NCI-H1930 (cell line): ENCODE measurements at places on chromosomes 1 and 21.

DNA sequence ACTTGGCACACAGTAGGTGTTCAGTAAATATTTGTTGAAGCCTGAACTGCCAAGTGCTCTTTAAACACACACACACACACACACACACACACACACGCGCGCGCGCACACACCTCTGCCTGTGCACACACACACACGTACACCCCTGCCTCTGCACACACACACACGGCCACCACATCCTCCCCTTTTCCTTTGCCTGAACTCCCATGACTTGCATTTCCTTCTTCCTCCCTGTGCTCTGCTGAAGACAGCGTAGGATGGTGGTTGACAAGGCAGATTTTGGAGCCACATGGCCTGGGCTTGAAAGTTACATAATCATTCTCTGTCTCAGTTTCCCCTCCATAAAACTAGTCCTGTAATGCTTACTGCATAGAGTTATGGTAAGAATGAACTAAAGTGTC is 712.3 kb downstream of the PTPRU start:
- DNase-seq = no peak

DNA sequence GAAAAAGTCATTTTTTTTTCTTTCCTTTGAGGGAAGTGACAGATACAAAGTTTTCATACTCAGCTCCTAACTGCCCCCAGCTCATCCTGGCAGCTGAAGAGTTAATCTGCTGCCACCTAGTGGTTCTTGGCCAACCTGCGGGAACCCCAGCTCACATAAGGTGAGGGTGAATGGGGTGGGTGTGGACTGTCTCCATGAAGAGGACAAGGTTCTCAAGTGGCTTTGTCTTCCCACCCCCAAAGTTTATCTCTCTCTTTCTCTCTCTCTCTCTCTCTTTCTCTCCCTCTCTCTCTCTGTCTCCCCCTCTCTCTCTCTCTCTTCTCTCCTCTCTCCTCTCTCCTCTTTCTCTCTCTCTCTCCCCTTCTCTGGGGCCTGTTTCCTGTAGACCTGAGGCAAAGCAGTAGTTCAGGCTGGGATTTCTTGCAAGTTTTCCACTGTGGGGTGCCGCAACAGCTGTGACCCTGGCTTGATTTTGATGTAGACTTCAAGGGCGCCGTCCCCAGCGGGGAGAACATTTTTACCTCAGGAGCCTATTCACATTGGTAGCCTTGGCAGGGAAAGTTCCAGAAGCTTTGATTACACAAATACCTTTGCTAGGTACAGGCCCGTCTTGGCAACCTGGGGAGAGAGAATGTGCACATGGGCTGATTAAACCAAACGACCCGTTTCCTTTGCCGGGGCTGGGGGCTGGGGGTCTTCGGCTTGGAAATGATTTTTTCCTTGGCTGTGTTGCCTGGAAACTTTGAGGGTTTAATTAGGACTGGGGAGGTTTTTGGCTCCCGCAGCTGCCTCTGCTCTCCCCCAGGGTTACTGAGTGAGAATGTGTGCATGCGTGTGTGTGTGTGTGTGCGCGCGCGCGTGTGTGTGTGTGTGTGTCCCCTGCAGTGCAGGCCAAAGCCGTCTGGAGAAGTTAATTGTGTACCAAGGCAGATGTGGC is 135.9 kb downstream of the TM2D1 start:
- peak; percentile 52 for DNase-seq

DNA sequence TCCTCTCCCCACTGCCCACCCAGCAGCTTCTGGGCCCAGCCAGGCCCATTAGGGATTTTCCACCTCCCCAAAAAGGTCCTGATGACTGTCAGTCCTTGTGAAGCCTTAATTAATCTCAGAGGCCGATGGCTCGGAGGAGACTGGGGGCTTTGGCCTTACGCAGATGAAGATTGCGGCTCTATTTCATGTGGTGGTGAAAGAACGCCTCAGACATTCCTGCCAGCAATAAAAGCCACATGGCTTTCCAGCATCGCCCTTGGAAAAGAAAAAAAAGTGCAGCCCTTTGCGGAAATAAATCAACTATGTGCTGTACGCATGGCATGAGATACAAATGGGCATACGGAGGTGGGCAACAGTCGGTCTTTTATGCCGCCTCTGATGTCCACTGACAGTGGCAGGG is 6.6 kb upstream of the RUNX3 start:
- no peak for DNase-seq

DNA sequence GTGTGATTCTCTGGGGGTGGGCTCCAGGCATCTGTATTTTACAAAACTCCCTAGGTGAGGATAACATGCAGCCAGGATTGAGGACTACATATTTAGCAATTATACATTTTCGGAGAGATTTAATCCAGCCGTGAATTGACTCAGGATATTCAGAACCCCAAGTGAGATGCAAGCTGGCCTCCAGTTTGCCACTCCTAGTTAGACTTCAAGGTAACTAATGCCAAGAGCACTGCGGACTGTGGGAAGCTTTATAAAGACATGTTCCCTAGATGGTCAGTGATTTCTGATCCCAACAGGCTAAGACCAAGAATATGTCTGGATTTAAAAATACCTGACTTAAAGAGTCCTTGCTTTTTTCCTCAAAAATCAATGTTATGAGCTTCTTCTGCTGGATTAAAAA is 308.5 kb downstream of the NTNG1 start:
- DNase-seq = no peak

DNA sequence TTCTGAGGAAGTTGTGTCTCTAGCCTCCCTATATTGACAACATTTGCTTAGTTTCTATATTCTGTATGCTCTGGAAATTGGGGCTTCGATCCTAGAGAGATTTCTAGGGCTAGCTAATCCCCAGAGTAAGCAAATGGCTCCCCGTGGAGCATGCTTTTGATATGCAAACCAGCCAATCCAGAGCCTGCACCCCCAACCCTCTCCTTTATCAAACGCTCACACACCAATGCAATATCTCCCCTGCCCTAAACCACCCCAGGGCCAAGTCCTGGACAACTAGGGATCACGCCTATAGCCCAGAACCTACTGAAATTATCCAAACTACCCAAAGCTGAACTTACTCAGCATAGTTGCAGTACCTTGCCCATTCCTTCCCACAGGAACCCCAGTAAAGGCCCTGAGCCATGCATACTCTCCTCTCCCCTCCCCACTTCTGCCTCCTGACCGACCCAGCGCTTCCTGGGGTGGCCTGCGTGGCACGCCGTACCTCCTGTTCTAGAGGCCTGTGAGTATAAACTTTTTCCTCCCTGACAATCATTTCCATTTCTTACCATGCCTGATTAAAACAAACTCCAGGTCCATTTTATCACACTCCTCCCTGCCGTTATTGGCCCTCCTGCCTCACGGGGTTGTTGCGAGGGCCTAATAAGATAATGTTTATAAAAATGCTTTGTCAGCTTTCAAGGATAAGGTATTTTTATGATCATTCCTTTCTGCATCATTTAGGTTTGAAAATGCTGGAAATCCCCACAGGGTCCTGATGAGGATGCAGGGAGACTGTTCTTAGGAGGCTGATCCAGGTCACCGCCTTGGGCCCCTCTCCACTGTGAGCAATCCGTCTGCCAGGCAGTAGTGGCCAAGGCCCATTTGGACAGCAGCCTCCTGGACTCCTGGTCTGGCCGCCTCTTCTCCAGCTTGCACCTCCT is 102.7 kb downstream of the TENT5C start:
- DNase-seq = no peak

DNA sequence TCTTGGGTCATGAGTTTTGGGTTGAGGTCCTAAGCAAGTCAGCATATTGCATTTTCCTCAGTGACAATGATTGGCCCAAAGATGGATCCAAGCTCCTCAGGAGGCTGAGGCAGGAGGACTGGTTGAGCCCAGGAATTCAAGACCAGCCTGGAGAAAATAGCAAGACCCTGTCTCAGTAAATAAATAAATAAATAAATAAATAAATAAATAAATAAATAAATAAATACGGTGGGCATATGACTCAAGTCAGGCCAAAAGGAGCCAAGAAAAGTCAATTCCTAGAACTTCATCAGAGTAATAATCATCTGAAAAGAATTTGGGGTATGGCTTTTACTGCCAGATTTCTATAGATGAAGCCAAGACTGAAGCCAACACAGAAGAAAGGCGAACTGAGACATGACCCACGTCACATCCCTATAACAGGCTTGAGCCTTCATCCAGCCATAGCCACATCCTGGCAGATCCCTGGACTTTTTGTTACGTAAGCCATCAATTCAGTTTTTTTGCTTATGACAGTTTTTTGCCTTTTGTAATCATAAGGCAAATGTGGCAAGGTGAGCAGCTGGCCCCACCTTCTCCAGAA is 88.5 kb upstream of the NFASC start:
- DNase-seq = no peak

GRCh38 chr1:33826711-33827110 is 37.2 kb upstream of the HMGB4 start:
- DNase-seq = no peak

- DNase-seq = no peak
Observed at GRCh38 chr1:100670083-100670482, 49.5 kb upstream of the VCAM1 start.

GRCh38 chr1:3261969-3262579 is 192.4 kb upstream of the ARHGEF16 start:
- no peak for DNase-seq

- no peak for DNase-seq
Observed at GRCh38 chr1:191675856-191676783, 482.1 kb upstream of the RGS18 start.

DNA sequence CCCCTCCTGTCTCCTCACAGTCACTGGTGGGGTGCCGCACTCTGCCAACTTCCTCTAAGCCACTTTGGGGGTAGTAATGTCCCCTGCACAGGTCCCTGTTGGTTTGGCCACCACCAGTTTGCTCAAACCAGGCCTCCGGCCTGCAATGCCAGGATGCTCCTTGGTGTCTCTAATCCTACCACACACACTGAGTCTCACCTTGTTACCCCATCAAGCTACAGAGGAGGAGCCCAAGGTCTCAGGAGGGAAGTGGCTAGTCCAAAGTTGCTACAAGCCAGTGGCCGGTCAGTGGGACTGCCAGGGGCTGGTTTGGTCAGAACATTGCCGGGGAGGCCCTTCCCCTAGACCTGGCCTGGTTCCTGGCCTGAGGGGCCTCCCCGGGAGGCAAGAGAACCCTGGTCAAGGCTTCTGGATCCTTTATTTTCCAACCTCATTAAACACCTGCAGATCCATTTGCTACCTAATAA is 21.5 kb upstream of the LRP8 start:
- no peak for DNase-seq

DNA sequence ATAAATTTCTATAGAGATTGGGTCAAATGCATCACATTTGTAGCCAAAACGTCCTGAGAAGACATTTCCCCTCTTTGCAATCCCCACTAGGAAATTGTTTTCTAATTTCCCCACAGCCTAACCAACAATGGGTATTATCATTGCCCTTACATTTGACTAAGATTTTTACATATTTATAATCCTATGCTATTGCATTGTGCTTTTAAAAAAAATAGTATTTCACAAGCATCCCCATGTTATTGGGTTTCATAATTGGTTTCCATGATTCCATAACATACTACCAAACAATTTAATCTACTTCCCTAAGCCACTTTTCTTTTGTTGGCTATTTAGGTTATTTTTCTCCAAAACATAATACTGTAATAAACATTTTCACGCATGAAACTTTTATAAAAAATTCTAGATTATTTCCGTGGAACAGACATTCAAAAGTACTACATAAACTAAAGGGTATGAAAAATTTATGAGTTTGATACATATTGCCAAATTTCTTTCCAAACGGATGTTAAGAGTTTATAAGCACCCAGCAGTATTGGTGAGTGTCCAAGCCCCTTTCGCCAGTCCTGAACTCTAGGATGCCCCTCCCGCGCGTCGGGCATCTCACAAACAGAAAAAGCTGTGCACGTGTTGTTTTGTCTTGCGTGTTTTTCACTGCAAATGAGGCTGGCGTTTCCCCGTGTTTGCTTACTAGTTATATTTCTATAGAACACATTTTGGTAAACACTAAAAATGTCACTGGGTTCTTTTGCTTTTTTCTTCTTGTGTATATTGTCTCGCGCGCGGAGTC is 2.0 kb upstream of the LHX4 start:
- no peak for DNase-seq

DNA sequence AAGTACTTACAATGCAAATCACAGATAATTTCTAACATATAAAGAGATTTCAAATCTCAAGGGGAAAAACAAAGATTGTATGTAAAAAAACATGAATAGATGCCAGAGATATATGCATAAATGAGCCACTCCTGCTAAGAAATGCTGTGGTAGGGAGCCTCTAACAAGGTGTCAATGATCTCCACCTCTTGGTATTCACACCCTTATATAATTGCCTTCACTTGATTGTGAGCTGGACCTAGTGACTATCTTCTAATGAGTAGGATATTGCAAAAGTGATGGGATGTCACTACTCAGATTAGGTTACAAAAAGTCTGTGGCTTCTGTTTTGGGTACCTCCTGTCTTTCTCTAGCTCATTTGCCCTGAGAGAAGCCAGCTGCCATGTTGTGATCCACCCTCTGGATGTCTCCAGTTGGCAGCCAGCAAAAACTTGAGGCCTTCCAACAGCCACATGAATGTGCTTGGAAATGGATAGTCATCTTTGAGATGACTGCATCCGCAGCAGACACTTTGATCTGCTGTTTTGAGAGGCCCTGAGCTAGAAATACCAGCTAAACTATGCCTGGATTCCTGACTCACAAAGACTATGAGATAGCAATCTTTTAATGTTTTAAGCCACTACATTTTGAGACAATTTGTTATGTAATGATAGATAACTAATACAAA is 196.1 kb upstream of the FGGY start:
- no peak for DNase-seq

DNA sequence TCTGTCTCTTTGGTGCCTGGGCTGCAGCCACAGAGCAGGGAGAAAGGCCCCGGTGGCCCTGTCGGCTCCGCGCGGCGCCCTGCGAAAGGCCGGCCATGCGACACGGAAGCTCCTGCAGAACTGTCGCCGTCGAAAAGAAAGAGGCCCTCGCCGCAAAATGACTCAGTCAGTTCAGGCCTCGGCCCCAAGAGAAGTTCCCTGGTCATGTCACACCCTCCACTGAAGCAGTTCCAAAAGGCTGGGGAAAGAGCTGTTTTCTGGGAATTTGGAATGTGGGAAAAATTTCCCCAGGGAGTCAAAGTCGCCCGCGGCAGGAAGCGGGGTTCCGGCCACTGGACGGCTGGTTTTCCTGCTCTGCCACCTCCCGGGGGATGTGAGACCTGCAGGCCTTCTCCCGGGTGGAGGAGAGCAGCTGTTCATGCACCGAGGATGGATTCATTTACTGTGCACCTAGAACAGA is 115.8 kb upstream of the ZNF678 start:
- DNase-seq = no peak

- no peak for DNase-seq
Observed at GRCh38 chr1:18309552-18310155, 171.1 kb upstream of the KLHDC7A start.

GRCh38 chr1:214514032-214514818 is 37.2 kb downstream of the PTPN14 start:
- no peak for DNase-seq

DNA sequence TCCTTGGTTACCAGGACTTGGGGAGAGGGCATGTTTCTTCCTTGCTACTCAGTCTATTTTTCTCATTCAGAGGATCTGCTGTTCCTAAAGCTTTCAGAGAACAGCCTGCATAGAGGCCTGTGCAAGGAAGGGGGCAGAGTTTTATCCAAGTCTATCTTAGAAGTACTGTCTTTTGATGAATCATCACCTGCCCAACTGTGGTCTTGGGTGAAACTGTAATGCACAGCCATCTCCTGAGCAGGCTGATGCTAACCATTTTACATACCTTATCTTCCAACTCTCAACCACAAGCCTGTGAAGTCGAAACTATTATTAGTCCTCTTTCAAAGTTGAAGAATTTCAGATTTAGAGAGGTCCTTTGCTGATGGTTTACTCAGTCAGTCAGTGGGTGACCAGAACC is 368.0 kb downstream of the HHAT start:
- no peak for DNase-seq

GRCh38 chr1:5526822-5527551 is 465.2 kb downstream of the NPHP4 start:
- DNase-seq = no peak

- DNase-seq = no peak
Observed at GRCh38 chr1:84069236-84069845, 70.4 kb upstream of the TTLL7 start.
